Suprapubic skin (tissue), 4 donors: ENCODE measurements at places on chromosomes 11 and 22. TPM values are rescaled to one million over a fixed set of nuclear protein-coding genes. Genes with fewer than 3 reads are reported as not detected.

The OR8D4 gene
- not detected for total RNA-seq

The SLC17A6 gene
- total RNA-seq = not detected

The KRTAP5-1 gene
- total RNA-seq = 1.2 TPM

The SULT4A1 gene
- total RNA-seq = 0.34 TPM

The NCAM1 gene
- 0.98 TPM for total RNA-seq

The PPFIBP2 gene
- 73.7 TPM for total RNA-seq
